ENCODE measurements at places on chromosomes 3 and 15.

- no peak for DNase-seq
These were observed 487.8 kb downstream of the FOXP1 start for GRCh38 chr3:71095511-71096291.

DNA sequence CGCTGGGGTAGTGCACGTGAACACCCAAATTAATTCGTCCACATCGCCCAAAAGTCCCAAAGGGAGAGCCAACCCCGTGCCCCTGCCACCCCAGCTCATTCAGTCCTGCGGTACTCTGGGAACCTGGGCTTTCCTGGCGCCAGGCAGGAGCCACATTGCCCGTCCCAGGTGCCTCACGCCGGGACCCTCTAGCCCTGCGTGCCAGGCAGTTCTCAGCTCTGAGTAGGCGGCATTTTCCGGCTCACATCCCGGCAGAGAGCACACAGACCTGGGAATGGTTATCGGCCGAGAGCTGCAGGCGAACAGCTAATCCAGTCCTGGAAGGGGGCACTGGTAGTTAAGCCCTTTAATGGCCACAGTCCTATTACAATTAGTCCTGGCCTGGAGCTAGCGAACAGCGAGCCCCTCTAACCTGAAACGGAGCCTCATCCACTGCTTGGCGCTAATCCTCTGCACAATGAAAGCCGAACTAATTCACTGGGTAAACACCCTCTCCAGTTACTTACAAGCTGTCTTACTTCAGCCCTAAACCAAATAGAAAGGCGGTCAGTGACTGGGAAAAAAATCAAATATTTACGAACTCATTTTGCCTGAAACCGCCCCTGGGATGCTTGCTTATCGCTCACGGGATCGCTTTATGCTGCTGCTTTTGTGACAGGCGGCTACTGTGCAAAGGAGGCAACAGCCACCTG lies 254.6 kb upstream of the SOX14 start:
- no peak for DNase-seq

- no peak for DNase-seq
These were observed 14.2 kb downstream of the THRB start for GRCh38 chr3:24480497-24480896.

- no peak for DNase-seq
These were observed 208.4 kb upstream of the ADAMTS9 start for GRCh38 chr3:64895991-64896895.

DNA sequence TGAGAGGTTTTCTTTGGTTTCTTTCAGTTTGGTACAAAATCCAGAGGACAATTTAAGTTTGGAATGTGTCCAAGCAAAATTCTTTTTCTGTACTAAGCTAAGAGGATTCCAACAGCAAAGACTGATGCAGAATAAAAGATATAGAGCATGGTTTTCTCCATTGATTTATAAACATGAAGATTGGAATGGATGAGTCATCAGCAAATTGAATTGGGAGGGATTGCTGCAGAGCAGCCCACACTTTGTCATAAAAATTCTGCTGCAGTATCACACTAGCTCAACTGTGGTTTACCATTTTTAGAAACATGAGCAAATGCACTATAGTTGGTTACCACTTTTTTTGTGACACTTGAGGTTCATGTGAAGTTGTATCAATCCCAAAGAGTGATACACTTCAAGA lies 16.1 kb upstream of the LARP6 start:
- no peak for DNase-seq

- DNase-seq, result no peak
These were observed 96.1 kb downstream of the OPA1 start for GRCh38 chr3:193688834-193689714.

DNA sequence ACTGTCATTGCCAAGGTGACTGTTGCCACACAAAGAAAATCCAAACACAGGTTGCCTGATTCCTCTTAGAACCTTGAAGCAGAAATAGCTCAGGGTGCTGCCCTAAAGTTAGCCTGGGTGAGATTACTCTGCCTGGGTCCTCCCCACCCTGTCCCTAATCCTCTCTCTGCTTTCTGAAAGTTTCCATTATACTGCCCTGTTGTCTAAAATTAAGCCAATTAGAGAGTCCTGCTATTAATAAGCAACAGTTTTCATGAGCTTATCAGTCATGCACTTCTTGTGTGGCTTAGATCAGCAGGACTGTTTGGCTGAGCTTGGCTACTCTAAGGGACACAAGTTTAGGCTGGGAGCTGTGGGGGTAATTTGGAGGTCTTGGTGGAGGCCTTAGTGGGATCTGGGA lies 334.7 kb upstream of the LRRFIP2 start:
- DNase-seq, result no peak

DNA sequence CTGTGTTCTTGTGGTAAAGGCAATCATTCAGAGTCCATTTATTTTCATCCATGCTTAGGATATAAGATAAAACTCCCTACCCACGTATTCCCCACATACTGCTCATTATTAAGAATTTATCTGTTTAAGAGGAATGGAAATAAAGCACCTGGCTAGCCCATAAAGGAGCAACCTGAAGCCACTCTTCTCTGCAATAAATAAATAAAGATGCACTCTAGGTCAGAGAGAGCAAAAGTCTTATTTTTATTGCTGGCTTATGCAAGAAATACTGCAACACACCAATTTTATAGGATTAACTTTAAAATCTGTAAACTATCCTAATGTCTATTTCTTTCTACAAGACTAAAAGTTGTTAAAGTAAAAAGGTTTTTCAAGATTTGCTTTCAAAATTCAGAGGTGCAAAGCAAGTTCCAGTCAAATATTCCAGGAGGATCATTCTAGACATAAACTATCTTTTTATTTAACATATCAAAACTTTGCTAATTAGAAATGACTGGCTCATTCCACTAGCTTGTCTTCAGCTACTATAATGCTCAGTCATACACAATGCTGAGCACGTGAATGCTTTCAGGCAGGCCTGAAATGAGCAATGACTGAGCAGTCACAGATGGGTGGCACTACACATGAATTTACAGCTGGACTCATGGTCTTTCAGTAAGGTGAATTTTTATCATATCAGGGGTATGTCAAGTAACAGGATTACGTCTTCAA lies 7.1 kb downstream of the TJP1 start:
- no peak for DNase-seq

DNA sequence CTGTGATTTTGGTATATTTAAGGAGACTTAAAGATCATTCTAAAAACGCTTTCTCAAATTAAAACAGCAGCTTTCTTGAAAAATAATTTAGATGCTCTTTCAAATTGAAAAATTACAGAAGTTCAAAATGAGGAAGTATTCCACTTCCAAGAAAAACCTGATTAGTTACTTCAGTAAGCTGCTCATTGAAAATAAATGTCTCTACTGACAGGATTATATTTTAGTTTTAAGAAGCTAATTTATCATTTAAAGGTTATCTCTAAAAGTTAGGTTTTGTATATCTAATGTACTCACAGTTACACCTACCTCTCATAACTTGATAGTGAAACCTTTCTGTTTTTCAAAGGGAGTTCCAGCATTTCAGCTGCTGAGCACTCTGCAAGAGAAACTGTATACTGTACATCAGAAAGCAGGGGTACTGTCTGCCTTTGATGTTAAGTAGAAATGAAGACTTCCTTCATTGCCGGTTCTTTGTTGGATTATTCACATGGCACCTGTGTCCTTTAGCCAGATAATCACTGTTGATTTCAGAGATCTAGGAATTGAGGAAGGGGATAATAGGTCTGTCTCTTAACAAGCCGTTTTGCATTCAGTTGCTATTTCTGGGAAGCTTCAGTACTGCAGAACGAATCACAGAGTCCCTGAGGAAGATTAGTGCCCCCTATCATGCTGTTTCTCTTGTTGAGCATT lies 161.6 kb downstream of the TCF12 start:
- no peak for DNase-seq

GRCh38 chr3:64972793-64973192 lies 285.0 kb upstream of the ADAMTS9 start:
- no peak for DNase-seq

- DNase-seq, result no peak
These were observed 103.5 kb downstream of the TBC1D2B start for GRCh38 chr15:77974098-77974414.

DNA sequence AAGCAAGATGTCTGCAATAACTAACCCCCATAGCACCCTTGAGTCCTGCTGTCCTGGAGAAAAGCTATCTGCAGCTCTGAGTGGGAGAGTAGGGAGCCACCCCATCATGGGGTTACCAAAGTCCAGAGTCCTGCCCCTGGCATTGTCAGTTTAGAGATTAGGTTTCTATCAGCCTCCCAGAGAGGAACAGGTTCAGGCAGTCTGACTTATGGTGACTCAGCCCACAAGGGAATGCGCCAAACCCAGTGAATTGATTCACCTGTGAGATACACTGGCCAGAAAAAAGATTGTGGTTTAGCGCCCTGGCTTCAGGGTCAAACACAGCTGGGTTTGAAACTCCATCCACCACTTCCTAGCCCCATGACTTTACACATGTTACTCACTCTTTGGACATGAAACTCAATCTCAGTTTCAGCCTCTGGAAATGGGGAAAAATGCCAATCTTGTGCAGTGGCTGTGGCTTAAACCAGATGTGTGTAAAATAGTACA lies 263.6 kb upstream of the HES1 start:
- no peak for DNase-seq

- DNase-seq, result no peak
These were observed 6.7 kb upstream of the IGDCC3 start for GRCh38 chr15:65384505-65384894.

GRCh38 chr15:60563539-60564404 lies 84.8 kb upstream of the ICE2 start:
- no peak for DNase-seq

DNA sequence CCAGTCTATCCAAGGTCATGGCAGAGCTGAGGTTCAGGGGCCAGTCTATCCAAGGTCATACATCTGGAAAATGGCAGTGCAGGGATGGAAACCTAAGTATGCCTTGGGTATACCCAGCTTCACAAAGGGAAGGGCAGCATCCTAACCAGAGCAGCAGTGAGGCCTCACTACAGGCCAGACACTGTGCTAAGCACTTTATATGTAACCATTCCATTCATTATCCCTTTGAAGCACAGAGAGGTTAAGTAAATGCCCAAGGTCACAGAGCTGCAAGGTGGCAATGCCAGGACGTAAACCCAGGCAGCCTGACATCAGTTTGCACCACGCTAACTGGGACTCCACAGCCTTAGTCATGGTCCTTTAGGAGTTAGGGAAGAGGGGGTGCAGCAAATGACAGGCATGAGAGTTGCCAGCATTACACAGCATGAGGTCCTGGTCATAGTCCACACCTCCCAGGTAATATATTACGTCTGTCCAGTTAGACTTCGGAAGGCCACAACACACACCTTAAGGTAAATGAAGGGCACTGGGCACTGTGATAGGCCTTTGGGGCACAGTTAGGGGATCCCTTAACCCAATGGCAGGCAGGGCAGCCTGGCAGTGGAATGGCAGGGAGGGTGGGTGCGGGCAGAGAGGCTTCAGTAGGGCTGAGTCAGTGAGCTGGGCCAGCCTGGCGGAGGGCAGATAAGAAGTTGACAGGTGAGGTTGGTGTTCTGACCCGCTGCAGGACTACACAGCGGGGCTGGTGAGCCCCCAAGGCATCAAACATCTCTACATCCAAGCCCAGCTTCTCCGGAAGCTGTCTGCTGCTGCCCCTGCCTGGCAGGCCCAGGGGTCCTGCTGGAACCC lies 21.1 kb upstream of the CORO2B start:
- no peak for DNase-seq

DNA sequence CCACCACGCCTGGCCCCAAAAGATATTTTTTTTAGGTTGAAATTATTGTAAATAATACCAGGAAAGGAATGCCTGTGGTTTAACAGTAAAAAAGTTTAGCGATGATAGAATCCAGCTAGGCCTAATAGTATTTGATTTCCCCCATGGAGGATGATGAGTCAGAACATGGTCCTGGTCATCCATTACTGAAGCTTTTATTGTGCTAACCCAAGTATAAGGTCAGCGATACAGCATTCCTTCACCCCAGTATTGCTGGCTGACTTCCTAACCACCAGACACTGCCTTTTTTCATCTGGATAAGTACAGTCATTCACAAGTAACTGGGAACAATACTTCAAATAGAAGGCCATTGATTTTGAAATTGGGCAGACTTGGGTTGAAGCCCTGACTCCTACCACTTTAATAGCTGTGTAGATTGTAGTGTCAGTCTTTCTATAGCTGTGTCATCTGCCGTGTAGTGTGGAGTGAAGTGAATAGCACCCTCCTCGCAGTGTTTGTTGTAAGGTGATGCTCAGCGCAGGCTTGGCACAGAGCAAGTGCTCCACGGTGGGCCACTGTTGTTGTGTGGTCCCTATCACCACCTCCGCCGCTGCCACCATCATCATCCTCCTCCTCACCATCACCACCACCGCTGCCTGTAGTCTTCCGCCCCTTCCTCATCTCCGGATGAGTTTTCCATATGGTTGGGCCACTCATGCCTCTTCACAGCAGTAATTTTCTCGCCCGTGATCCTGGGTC lies 436.0 kb upstream of the TPM1 start:
- DNase-seq, result no peak

DNA sequence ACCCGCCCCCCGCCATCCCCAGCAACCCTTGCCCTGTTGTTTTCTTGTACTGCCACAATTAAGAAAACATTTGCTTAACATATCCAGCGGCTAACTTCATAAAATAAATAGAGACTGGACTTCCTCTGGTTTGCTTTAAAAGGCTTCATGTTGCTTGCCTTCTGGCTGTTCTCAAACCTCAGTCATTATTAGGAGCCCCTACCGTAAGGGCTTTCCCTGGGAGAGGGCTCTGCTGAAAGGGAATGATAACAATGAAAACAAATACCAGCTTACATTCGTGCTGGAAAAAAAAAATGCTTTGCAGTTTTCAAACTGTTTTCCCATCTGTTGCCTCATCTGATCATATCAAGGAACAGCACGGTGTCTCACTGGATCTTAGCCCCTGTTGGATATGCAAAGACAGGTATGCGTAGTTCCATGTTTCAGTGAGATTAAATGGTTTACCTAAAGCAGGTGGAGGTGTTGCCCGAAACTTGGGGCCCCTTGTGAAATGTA lies 77.2 kb upstream of the VGLL4 start:
- DNase-seq, result no peak

GRCh38 chr3:182829761-182830405 lies 36.6 kb downstream of the ATP11B start:
- no peak for DNase-seq

DNA sequence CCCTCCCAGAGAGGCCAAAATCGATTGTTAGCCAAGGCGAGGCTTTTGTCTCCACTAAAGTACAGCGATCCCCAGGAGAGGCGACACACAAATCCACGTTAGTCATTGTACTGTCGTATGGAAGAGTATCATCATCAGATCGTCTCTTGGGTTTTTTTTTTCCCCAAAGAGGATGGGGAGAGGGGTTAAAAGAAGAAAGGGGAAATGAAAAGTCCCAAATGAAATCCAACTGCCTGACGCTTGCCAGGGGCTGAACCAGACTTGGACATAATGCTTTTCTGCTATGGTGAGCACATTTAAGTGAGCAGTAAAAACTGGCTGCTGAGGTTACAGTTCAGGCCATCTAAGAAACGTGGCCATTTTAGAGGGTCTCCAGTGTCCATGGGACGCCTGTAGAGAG lies 37.9 kb upstream of the CTSH start:
- DNase-seq, result no peak

GRCh38 chr3:37223141-37223558 lies 48.8 kb upstream of the LRRFIP2 start:
- no peak for DNase-seq

DNA sequence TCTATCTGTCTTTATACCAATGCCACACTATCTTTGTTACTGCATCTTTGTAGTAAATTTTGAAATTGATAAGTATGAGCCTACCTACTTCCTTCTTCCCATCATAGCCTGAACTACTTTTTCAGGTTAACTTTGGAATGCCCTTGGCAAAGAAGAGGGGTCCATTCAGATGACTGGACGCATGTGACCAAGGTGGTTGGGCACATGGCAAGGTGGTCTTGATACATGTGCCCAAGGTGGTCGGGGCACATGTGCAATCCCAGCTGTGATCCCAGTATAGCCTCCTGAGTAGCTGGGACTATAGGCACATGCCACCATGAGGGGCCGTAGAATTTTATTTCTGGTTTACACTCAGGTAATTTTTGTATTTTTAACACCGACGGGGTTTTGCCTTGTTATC lies 330.2 kb downstream of the GABRB3 start:
- DNase-seq, result no peak
